ENCODE measurements at places on chromosomes 2 and 18.

DNA sequence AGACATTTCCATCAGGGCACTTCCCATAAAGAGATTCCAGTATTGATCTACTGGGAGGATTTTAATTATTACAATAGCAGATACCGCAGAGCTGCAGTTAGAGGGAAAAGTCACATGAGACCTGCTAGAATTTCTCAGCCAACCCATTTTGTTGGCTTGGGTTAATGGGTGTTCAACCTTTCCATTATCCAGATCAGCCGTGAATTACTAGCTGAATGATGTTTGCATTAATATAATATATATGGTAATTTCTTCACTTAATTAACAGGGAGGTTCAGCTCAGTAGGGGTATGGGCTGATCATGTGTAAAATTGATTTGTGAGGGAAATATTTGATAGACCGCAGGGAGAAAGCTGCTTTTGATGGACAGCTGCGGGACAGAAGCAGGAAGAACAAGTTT, 56.4 kb upstream of the OTX1 start:
- DNase-seq: no peak

DNA sequence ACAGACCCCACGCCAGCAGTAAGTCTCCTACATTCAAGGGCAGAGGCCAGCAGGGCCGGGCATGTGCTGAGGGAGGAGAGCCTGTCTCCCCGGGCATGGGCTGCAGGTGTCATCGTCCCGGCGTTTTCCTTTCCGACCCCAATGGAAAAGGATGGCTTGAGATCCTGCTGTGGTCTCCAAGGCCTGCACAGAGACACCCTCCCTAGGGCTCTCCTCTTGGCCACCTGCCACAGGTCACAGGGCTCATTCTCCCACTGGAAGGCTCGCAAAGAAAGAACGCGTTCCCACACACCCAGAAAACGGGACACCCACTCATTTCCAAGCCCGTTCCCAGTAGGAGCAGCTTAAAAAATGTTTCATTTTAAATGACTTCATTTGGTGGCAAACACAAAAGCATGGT, 41.0 kb downstream of the DIPK1C start:
- no peak for DNase-seq

DNA sequence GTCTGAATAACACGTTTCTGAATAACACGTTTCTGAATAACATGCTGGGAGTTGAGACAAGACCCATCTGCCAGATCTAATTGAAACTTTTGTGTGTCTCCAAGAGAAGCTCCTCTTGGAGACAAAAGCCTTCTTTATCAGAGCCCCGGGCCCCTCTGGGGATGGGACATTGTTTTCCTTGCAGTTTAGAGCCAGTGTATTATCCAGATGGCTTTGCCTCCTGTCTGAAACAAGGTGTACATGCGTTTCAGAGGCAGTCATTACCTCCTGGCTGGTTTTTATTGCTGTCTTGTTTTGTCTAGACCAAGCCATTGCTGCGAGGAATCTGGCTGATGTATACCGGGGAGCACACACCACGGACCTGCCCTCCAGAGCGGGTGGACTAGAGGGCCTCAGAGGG, 7.8 kb downstream of the FOSL2 start:
- DNase-seq: no peak

DNA sequence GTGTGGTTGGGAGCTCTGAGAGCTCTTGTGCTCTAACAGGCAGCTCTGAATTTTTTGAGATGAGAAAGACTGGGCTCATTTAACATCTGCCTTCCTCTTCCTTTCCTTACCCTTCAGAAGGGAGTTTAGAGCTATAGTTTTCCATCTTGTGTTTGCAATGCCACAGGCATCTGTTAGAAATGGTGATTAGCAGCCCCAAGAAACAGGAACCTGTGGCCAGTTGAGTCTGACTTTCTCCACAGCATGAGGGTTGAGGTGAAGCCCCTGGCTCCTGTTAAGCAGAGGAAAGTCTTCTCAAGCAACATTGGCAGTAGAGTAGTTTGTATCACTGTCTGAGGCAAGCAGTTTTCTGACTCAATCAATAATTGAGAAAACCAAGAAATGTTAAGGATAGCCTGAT, 577.4 kb downstream of the ZEB2 start:
- no peak for DNase-seq

DNA sequence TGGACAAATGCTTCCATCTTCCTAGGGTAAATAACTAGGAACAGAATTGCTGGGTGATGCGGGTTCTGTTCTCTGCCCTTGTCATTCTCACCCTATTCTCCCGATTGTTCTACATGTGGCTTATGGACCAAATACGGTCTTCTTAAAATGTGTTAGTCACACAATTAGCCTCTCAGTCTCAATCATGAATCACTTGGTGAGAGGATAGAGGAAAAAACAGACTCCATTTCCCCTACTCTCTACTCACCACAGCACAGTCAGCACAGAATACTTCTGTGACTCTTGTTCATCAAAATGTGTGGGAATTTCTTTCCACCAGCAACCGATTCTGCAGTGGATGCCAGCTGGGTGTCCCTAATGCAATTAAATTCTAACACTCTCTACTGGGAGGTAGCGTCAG, 125.2 kb downstream of the SH3BP4 start:
- DNase-seq: no peak

- no peak for DNase-seq
Measured at GRCh38 chr18:13381944-13382365, 163.4 kb downstream of the LDLRAD4 start.

- DNase-seq: no peak
Measured at GRCh38 chr2:124035001-124035400, 9.9 kb downstream of the CNTNAP5 start.

GRCh38 chr2:205929246-205929942, 156.6 kb downstream of the INO80D start:
- no peak for DNase-seq

- DNase-seq: no peak
Measured at GRCh38 chr2:102041351-102041750, 49.6 kb downstream of the IL1R2 start.

DNA sequence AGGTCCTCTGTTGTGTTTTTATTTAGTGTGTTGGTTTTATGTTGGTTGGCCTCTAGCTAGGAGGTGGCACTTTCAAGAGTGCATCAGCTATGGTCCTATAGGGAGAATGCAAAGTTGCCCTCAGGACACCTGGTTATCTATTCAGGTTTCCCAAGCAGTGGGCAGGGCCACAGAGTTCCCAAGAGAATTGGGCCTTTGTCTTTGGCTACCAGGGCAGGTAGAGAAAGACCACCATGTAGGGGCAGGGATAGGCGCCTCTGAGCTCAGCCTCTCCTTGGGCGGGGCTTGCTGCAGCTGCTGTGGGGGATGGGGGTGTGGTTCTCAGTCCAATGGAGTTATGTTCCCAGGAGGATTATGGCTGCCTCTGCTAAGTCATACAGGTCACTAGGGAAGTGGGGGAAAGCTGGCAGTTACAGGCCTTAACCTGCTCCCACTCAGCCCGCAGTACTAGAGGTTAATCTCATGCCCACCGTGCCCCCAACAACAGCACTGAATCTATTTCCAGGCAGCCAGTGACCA, 26.0 kb downstream of the ABCB11 start:
- no peak for DNase-seq

GRCh38 chr2:67883316-67884087, 179.3 kb downstream of the C1D start:
- DNase-seq: no peak

DNA sequence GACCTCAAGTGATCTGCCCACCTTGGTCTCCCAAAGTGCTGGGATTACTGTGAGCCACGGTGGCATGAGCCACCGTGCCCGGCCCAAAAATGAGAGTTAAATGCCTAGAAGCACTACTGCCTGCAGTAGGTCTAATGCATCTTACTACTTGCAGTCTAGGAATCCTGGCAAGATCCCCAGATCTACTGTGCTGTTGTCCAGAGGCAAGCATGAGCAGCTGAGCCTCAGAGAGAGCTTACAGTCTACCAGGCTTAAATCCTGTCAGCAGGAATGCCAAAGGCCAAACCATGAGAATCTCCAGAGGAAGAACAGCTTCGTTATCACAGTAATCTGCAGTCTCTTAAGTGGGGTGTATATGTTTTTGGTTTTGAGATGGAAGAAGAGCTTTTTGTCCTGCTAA, 54.4 kb downstream of the XRCC5 start:
- DNase-seq: no peak

DNA sequence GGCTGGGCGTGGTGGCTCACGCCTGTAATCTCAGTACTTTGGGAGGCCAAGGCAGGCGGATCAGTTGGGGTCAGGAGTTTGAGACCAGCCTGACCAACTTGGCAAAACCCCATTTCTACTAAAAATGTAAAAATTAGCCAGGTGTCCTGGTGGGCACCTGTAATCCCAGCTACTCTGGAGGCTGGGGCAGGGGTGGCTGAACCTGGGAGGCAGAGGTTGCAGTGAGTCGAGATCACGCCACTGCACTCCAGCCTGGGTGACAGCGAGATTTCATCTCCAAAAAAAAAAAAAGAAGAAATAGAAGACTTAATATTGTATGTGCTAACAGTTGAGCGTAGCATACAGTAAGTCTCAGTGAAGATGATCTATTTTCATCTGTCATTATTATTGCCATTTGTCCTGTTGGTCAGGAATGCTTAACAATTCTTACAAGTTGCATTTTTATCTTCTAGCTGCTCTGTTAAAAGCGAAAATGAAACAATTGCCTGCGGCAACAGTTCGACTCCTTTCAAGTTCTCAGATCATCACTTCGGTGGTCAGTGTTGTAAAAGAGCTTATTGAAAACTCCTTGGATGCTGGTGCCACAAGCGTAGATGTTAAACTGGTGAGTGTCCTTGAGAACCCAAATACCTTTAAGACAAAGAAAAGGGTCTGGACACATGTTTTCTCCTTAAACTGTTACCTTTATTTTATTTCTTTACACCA, 7.2 kb downstream of the PMS1 start:
- DNase-seq: no peak

- no peak for DNase-seq
Measured at GRCh38 chr18:47779381-47779780, 151.1 kb downstream of the SMAD2 start.

DNA sequence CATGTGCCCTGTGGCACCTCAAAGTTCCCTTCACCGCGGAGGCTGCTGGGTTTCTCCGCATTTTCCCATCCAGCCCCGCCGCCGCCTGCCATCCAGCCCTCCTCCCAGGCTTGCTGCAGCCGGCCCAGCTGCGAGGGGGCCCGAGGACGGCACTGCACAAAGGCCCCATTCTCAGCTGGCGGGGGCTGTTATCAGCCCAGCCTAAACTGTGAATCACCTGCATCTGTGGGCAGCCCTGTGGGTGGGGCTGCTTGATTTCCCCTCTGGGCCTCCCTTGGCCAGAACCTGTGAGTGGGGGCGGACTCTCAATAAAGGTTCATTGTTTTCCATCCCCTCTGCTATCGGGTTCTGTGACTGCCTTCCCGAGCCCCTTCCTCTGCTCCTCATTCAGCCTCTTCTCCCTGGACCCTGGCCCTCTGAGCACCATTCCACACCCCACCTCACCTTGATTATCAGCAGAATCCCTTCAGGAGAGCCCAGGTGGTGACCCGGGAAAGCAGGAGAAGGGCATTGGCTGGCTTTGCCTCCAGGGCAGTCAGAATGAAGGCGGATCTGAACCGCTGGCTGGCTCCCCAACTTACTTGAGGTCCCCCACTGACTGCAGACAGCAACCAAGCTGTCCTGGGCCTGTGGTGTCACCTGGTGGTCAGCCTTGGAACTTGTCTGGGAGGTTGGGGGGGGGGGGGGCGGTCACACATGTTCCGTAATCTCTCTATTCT, 204.5 kb downstream of the ZFP36L2 start:
- no peak for DNase-seq

DNA sequence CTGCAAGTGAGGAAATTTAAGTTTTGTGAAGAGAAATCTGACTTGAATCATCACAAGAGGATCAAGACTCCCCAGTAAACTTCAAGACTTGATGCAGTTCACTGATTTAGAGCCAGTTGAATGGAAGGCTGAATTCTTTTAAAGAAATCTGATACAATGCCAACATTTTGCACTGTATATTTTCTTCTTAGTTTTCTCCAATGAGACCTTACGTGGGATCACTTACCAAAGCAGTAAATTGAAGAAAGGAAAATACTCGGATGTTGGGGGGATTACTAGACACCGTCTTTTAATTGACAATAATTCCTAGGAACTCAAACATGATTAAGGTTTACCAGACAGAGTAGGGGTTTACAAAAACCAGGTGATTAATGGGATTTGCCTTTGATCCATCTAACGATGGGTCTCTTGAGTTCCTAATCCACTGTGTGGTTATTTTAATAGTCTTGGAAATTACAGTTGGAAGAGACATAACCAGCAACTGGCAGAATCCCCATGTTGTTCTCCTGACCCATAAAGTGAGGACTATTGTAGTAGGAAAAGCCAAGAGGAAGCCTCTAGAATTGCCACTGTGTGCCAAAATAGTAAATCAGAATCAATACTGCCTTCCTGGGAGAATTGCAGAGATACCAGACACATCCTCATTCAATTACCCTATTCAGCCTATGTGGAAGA, 354.5 kb downstream of the PID1 start:
- no peak for DNase-seq

- no peak for DNase-seq
Measured at GRCh38 chr18:33745151-33745795, 167.3 kb downstream of the ASXL3 start.

DNA sequence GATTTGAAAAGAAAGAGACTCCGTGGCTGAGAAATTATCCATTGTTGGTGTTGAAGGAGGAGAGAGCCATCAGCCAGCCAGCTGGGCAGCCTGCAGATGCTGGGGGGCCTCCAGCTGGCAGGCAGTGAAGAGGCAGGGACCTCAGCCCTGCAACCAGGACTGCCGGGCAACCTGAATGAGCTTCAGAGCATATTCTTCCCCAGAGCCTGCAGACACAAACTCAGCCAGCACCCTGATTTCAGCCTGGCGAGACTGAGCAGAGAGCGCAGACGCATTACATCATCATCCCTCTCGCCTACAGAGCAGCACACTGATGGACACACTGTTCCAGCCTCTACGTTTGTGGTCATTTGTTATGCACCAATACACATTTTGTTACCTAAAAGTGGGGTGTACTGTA, 150.7 kb upstream of the RAB6C start:
- DNase-seq: no peak
